ENCODE measurements at places on chromosomes 7 and 10.

- no peak for DNase-seq
Measured at GRCh38 chr10:5985029-5985428, 7.7 kb upstream of the IL15RA start.

DNA sequence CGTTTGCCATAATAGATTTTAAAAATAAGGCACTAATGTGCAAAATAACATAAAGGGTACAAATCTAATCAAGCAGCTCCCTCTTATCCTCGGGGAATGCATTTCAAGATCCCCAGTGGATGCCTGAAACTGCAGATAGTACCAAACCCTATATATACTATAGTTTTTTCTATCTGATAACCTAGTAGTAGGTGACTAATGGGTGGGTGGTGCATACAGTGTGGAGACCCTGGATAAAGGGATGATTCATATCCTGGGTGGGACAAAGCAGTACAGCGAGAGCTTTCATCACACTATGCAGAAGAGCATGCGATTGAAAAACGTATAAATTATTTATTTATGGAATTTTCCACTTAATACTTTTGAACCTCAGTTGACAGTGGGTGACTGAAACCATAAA lies 464.5 kb downstream of the GRID1 start:
- no peak for DNase-seq

- DNase-seq, result no peak
Measured at GRCh38 chr10:81082621-81083376, 545.1 kb downstream of the SH2D4B start.

- no peak for DNase-seq
Measured at GRCh38 chr7:148515728-148516695, 74.6 kb upstream of the C7orf33 start.

DNA sequence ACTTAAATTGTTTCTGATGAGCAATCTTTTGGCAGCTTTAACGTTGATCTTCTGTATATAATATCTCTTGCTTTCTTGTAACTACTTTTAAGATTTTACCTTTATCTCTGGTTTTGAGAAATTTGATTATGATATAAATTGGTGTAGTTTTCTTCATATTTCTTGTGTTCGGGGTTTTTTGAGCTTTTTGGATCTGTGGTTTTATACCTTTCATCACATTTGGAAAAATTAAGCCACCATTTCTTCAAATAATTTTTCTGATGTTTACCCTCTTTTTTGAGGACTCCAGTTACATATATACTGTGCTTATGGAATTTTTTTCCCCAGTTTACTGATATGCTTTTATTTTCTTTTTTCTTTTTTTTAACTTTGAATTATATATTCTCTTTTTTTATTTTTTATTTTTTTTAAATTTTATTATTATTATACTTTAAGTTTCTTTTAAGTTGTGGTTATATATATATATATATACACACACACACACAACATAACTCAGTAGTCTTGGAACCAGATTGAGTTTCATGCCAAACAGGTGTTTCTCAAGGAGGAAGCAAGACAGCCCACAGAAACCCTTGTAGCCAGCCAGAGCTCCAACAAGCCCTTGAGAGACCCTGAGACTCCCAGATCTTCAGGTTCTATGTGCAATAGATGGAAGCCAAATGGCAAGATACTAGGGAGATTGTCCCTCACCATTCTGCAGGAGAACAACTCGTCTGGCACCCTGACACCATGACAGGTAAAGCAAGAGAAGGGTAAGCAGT lies 27.5 kb upstream of the NME8 start:
- no peak for DNase-seq

GRCh38 chr7:48299580-48300169 lies 128.4 kb downstream of the ABCA13 start:
- DNase-seq, result peak; percentile 50

- DNase-seq, result no peak
Measured at GRCh38 chr7:49320083-49320482, 395.7 kb downstream of the CDC14C start.

DNA sequence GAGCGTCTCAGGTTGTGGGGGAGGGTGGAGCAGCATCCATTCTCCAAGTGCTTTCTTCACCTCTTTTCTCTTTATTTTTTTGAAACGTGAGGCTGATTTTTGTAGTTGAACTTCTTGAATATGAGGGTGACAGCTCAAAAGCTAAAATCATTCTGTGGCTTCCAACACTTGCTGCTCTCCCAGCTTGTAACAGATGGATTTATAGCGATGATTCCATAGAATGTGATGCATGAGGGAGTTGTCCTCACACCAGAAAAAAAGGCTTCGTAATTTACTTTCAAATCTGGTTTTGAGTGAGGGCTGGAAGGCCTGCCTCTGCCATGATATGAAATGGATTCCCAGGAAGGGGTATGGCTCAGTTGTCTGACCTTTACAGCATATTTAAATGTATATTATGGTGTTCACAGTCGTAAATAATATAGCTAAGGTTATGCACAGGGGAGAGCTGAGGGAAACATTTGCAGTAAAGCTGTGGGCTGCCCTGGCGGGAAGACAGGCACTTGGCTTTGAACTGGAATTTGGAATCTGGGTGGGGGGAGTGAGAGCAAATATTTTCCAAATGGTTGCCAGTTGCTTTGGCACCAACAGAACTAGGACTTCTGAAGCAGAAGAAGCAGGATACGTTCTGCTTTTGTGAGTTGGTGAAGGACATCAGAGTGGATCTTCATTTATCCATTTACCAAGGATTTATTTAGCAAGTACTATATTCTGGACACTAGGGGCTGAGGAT lies 166.7 kb downstream of the SORCS3 start:
- no peak for DNase-seq

DNA sequence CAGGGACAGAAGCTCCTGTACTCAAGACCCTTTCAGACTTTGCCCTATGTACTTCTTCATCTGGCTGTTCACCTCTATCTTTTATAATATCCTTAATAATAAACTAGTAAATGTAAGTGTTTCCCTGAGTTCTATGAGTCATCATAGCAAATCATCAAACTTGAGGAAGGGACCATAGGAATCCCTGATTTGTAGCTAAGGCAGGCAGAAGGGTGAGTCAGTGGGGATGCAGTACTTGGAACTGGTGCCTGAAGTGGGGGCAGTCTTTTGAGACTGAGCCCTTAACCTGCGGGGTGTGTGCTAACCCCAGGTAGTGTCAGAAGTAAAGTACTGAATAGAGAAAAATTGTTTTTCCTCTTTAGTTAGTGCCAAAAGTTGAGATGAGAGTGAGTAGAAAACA lies 6.2 kb upstream of the TMEM243 start:
- DNase-seq, result no peak

- no peak for DNase-seq
Measured at GRCh38 chr10:89973326-89973725, 271.9 kb downstream of the KIF20B start.

DNA sequence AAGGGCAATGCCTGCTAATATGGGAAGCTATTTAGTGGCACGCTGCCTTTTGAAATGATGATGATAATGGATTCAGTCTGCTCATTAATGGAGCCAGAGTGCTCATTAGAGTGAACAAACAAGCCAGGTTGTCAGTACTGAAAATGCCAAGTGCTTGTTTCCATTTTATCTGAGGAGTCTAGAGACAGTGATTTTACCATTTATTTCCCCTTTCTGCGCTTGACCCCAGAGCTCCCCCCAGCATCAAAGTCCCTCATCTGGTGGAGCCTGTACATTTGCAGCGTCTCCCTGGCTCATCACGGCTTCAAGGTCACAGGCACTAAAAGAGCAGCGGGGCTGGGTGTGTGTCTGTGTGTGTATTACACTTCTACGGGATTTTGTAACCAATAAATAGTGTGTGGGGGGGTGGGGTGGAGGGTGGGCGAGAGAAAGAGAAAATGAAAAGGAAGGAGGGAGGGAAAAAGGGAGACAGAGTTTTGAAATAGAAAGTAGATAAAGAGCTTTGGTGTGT lies 553.8 kb downstream of the TFEC start:
- DNase-seq, result no peak

GRCh38 chr7:79512261-79512660 lies 58.8 kb upstream of the MAGI2 start:
- DNase-seq, result no peak

DNA sequence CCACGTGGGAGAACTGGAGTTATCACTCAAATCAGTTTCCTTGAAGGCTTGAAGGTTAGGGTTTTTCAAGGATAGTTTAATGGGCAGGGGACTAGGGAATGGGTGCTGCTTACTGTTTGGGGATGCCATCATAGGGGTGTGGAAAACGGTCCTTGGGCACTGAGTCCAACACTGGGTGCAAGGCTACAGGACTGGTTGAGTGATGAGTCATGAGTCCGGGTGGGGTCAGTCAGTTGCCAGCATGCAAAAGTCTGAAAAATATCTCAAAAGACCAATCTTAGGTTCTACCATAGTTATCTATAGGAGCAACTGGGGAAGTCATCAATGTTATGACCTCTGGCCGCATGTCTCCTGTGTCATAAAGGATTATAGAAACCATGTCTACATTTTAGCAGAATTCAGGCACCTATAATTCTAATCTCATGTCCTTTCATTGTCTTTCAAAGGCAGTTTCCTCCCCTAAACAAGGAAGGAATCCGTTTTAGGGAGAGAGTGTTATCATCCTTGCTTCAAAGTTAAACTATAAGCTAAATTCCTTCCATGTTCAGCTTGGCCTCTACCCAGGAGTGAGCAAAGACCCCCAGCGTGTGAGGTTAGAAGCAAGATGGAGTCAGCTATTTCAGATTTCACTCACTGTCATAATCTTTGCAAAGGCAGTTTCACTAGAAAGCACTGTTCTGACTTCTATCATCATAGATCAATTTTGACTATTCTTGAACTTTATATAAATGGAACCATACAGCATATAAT lies 94.5 kb downstream of the COL26A1 start:
- no peak for DNase-seq

DNA sequence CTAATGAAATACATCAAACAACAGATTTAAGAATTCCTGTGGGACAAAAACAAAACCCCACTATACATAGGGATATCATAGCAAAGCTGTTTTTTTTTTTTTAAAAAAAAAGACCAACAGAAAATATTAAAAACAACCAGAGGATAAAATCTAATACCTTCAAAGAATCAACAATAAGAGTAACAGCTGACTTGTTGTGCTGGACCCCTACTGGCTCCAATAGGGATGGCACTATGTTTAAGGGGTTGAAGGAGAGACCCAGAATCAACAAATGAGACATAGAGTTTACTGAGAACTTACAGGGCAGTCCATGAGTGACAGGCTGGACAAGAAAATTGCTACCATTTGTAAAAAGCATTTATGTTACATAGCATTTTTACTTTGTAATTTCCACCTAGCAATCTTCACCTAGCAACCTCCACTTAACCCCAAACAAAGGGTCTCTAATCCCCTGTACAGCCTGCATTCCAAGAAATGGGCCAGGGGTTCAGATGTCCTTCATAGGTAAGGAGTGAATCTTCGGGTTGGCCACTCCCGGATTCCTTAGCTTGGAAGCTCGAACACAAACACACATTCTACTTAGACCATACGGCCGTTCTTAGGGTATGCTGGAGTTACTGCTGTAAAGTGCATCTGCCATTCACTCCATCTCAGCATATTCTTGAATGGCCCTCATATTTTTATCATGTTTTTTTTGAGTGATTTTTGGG lies 25.8 kb downstream of the ASZ1 start:
- DNase-seq, result no peak

DNA sequence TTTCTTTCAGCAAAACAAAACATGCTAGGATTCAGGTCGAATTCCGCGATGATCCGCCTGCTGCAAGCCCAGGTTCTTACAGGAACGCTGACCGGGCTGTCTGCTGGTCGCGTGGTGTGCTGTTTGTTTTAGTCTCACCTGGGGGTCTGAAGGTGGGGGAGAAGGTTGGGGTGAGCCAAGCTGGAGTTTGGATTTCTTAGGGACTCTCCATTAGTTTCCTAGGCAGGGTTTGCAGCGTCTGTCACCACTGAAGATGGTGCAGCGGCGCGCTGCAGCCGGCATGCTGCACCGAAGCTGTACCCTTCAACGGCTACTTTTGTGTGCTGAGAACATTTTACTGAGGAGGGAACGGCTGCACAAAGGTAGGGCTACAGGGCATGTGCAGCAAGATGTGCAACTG lies 48.7 kb downstream of the GCC1 start:
- DNase-seq, result no peak

GRCh38 chr10:110822035-110822711 lies 49.6 kb upstream of the PDCD4 start:
- DNase-seq, result no peak

GRCh38 chr10:121648059-121648458 lies 49.8 kb upstream of the FGFR2 start:
- DNase-seq, result no peak

- no peak for DNase-seq
Measured at GRCh38 chr7:92988051-92988450, 129.7 kb downstream of the SAMD9 start.

DNA sequence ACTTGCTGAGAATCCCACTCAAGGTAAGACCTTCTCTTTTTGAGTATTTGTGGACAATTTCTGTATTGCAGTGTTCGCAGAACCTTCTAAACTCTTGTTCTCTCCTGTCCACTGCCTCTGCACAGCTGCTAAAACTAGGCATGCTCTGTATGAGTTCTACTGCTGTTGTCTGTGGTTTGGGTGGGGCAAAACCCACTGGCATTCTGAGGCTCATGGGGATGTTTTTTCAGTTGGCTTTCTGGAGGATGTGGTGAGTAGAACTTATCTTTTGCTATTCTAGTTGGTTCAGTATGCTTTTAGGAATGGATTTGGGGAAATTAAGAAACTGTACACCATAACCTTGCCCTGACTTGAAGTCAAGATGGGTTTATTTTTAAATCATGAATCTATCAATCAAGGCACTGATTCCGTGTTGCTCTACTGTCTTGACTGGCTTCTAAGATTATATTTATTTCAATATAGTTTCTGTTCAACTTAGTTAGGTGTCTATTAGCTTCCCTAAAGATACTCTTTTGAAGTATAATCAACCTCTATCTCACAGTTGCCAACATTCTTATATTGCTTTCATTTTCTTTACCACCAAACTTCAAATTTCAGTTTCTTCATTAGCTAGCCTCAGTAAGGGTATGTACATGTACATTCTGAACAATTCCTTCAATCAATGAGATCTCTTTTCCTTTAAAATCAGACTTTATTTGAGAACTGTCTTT lies 25.0 kb upstream of the C1GALT1 start:
- DNase-seq, result peak; percentile 40

- no peak for DNase-seq
Measured at GRCh38 chr10:9834434-9834833, 1183.2 kb upstream of the CELF2 start.

DNA sequence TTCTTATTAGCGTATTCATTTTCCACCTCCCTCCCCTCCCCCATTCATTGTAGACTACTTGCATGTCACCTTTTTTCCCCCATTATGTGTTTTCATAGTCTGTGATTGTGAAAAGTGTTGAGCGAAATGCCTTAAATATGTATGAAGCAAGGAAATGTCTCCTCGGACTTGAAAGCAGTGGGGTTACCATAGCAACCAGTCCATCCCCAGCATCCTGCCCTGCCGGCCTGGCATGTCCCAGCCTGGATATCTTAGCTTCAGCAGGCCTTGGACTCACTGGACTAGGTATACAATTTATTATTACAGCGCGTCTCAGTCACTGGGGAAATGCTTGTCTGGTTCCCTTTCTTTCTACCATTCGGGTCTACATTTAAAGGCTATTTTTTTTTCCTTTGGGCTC lies 283.6 kb downstream of the BICC1 start:
- DNase-seq, result no peak

- DNase-seq, result peak; percentile 56
Measured at GRCh38 chr10:101291331-101292193, 62.3 kb upstream of the LBX1 start.

Data from activated CD4-positive, alpha-beta T cell treated with anti-CD3 and anti-CD28 coated beads, Interleukin-2, amount 50 U/mL, for 48 hours (primary cell).